ENCODE measurements at places on chromosomes 12 and 14. TPM values are rescaled to one million over a fixed set of nuclear protein-coding genes. Genes with fewer than 3 reads are reported as not detected.

DNA sequence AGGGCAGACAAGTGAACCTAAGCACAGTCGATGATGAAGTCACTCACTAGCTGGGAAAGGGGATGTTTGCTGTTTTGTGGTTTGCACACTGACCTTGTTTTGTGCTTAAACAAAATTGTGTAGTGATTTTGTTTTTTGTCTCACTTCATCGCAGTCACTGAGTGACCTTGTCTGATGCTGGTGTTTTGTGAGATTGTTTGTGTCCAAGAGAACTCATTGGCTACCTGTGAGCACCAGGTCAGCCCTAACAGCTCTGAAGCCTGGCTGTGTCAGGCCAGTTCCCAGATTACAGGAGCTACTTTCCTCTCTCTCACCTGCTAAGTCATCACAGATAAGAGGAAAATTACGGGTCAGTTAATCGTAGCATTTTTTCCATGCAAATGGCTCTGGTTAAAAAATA is 3.9 kb upstream of the ESYT1 start:
- no peaks in the 10 kb centered on the region for H3K27me3 ChIP-seq
- peaks cover 11% of the 10 kb centered on the region for H3K36me3 ChIP-seq
- H3K4me1 ChIP-seq = peaks cover 66% of the 10 kb centered on the region
- H3K4me3 ChIP-seq = no peak overlapping the region

DNA sequence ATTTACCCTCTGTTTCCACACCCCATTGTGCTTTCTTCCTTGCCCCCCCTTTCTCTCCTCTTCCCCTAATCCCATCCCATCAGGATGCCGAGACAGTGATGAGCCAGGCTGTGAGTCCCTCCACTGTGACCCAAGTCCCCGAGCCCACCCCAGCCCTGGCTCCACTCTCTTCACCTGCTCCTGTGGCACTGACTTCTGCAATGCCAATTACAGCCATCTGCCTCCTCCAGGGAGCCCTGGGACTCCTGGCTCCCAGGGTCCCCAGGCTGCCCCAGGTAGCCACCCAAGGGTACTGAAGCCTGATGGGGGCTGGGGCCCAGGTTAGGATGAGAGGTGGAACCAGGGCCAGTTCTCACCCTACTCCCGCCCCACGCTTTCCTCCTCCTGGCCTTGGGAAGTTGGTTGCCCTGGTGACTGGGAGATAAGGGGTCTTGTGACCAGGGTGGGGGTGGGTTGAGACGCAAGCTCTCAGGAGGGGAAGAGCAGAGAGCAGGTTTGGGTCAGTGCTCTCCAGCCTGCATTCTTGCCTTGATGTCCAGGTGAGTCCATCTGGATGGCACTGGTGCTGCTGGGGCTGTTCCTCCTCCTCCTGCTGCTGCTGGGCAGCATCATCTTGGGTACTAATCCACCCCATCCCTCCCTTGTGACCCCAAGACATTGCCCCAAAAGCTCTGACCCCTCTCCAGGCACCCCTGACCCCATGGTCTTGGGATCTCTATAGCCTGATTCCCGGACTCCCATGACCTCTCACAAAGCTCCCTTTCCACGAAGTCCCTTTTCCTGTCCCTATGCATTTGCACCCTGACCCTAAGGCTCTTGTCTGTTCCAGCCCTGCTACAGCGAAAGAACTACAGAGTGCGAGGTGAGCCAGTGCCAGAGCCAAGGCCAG is 1.2 kb downstream of the AMHR2 start:
- no peaks in the 10 kb centered on the region for H3K27me3 ChIP-seq
- H3K4me1 ChIP-seq = peaks cover 14% of the 10 kb centered on the region
- no peaks in the 10 kb centered on the region for H3K36me3 ChIP-seq
- DNase-seq = no peak
- no peak overlapping the region for H3K27ac ChIP-seq

Gene DLST
- total RNA-seq = 121 TPM

GRCh38 chr14:93337884-93338283 is 5.0 kb upstream of the BTBD7 start:
- H3K4me1 ChIP-seq = peaks cover 13% of the 10 kb centered on the region
- no peaks in the 10 kb centered on the region for H3K27me3 ChIP-seq
- no peak overlapping the region for H3K27ac ChIP-seq

Gene AMDHD1
- not detected for total RNA-seq

DNA sequence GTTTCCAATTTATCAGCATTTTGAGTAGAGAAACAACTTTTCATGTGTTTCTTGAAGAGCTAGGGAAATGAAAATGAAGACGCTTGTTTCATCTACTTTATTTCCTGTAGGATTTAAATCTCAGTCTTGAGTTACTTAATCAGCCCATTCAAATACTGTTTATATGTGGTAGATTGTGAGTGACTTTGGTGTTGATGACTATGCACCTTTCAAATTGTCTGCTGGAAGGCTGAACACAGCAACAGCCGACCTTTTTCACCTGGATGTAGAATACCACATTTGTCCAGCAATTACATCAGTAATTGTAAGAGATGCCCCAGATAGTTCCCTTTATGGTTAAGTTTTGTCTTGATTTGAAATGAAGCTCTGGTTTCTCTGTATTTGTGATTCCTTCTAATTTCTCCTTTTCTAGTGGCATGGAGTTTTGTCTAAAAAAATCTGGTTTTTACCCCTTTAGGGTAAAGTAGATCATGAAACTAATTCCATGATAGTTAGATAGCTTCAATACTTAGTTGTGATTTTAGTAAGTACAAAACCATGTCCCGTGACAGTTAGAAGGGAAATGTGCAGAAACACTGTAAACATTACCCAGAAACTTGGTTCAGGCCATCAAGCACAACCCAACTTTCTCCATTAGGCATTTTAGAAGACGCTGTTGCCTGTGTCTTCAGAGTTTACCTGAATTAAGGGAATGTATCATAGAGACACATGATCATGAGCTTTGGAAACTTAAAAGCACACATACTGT is 165.0 kb downstream of the SRGAP1 start:
- DNase-seq = no peak
- no peaks in the 10 kb centered on the region for H3K27me3 ChIP-seq
- no peaks in the 10 kb centered on the region for H3K4me1 ChIP-seq
- no peaks in the 10 kb centered on the region for H3K36me3 ChIP-seq
- no peak overlapping the region for H3K4me3 ChIP-seq

Gene TOMM20L
- not detected for total RNA-seq

DNA sequence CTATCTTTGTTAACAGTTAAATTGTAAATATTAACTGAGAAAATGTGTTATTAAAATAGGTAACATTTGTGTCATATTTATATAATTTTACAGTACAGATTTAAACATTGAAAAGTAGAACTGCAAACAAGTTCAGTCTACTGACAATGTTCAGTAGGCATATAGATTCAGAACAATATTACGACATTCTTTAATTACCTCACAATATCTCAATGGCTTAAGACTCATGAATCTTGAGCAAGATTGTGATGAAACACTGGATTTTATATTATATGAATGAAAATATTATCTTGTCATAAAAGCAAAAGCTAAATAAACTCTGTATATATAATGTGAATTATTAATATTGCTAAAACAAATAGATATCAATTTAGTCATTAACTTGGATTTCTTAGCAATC is 194.9 kb downstream of the ADAMTS20 start:
- no peak overlapping the region for H3K27ac ChIP-seq
- no peak overlapping the region for H3K4me3 ChIP-seq
- DNase-seq = no peak

Gene AKAP6
- total RNA-seq = 23.3 TPM

- H3K4me3 ChIP-seq = no peak overlapping the region
- H3K4me1 ChIP-seq = peaks cover 3% of the 10 kb centered on the region
- no peak overlapping the region for H3K27ac ChIP-seq
- no peaks in the 10 kb centered on the region for H3K36me3 ChIP-seq
These were observed 5.3 kb downstream of the SLC5A8 start for GRCh38 chr12:101204602-101205304.

Gene PRKCH
- 84.0 TPM for total RNA-seq

- H3K4me1 ChIP-seq = no peaks in the 10 kb centered on the region
- H3K27ac ChIP-seq = no peak overlapping the region
- no peak overlapping the region for H3K4me3 ChIP-seq
- H3K36me3 ChIP-seq = no peaks in the 10 kb centered on the region
- no peaks in the 10 kb centered on the region for H3K27me3 ChIP-seq
These were observed 1161.2 kb upstream of the SEL1L start for GRCh38 chr14:82694820-82695219.

- peak overlapping the region; percentile 84 for H3K27ac ChIP-seq
- DNase-seq = peak; percentile 54
- no peaks in the 10 kb centered on the region for H3K36me3 ChIP-seq
- peaks cover 45% of the 10 kb centered on the region for H3K4me1 ChIP-seq
- H3K4me3 ChIP-seq = peak overlapping the region; percentile 92
These were observed 565 bp downstream of the NT5DC3 start for GRCh38 chr12:103840462-103840875.

Gene ENDOU
- total RNA-seq = not detected

DNA sequence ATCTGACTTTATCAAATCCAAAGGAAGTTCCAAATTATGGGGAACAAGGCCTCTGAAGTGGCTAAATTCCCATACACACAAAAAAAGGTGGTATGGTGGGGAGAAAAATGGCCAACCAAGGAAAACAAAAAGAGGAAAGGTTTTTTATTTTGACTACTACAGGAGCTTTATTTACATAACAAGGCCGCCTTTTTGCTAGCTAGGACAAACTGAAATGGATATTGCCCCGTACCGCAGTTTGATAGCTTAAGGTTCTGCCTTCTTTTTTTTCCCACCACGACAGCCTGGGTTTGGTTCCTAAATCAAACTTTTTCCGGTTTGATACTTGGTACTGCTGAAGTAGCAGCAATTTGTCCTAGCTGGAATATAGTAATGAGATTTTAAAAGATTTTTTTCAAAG is 66.8 kb downstream of the COX16 start:
- no peaks in the 10 kb centered on the region for H3K27me3 ChIP-seq
- no peak overlapping the region for H3K27ac ChIP-seq
- no peaks in the 10 kb centered on the region for H3K36me3 ChIP-seq

Gene LRIG3
- 49.1 TPM for total RNA-seq

DNA sequence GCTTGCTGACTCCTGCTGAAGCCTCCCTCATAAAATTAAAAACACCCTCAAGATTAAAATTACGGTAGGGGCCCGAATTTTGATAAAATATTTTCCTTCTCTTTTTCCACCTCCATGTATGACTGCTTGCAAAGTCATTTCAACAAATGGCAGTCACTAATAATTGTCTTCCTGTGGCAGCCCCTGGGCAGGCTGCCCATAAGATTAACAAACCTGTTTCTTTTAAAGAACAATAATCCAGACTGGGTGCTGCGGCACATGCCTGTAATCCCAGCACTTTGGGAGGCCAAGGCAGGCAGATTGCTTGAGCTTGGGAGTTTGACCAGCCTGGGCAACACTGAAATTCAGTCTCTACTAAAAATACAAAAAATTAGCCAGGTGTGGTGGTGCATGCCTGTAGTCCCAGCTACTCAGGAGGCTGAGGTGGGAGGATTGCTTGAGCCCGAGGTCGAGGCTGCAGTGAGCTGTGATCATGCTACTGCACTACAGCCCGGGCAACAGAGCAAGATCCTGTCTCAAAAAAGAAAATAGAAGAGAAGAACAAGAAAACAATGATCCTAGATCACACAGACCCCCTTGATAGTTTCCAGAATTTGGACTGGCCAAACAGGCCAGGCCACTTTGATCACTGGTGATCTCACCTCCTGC is 8.7 kb downstream of the SAV1 start:
- peak; percentile 74 for DNase-seq
- peak overlapping the region; percentile 49 for H3K27ac ChIP-seq
- H3K4me1 ChIP-seq = peaks cover 26% of the 10 kb centered on the region
- H3K4me3 ChIP-seq = no peak overlapping the region

- no peak overlapping the region for H3K27ac ChIP-seq
- DNase-seq = no peak
- no peaks in the 10 kb centered on the region for H3K4me1 ChIP-seq
- no peaks in the 10 kb centered on the region for H3K36me3 ChIP-seq
These were observed 52.1 kb downstream of the HSPB8 start for GRCh38 chr12:119230807-119231206.
